Keratinocyte (primary cell): ENCODE measurements at places on chromosomes 6 and 20.

DNA sequence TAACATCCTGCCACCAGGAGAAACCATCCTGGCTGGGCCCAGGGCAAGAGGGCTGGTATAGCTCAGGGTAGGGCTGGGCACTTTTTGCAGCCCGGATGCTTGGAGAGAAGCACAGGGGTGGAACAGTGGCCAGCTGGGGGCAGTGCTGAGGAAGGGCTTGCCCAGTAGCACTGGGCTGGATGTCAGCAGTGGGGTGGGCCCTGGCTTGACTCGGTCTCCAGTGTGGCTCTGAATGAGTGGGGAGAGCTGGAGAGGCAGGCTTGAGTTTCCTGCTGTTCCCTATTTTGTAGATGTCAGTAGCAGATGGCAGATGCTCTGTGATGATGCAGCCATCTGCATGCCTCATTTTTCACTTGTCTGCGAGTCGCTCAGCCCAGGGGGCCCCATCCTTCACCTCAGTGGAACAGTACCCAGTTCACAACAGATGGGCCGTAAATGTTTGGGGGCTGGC, 56.3 kb upstream of the TULP1 start:
- no peak for DNase-seq

DNA sequence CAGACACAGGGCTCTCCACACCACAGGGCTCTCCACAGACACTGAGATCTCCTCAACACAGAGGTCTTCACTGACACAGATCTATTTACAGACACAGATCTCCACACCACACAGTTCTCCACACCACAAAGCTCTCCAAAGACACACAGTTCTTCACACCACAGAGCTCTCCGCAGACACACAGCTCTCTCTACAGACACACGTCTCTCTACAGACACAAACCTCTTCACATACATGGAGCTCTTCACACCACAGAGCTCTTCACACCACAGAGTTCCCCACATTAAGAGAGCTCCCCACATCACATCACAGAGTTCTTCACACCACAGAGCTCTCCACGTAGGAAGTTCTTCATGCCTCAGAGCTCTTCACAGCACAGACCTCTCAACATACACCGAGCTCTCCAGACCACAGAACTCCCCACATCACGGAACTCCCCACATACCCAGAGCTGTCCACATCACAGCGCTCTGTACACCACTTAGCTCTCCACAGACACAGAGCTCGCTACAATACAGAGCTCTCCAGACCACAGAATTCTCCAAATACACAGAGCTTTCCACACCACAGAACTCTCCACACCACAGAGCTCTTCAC, 53.9 kb downstream of the ERMARD start:
- no peak for DNase-seq

GRCh38 chr6:5054245-5054873, 30.8 kb upstream of the PPP1R3G start:
- DNase-seq = no peak

DNA sequence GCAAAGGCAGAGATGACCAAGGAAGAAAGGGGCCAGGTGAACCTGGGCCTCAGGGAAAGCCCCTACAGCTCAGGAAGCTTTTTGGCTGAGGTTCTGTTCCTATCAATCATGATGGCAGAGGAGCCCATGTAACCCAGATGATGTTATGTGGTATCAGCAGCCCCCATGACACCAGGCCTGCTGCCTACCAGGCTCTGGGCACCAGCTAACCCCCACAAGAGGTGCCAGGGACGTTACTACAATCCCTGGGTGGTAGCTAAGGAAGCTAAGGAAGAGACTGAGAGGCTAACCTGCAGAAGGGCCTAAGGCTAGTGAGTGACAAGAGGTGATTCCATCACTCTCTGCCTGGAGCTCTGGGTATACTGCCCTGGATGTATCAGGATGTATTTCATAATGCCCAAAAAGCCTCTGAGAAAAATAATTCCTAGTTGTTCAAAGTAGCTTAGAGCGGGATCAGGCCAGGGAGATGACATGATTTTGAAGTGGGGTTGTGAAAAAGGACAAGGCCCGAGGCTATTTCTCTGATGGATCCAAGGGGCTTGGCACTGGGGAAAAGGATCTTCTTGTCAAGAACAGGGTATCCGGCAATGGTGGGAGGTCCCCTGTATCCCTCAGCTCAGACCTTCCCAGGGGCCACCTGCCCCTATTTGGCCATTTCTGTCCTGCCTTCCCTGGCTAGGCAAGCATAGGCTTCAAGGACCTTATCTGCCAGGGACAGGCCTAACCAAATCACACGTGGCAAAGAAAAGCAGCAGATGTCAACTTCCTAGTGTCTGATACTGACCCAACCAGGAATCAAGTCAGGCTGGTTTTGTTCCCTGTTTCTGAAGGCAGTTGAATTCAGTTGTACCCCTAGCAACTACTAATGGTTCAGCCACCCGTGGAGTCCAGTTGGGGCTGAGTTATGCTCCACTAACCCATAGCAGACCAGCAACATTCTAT, 41.3 kb downstream of the PANK2 start:
- no peak for DNase-seq

DNA sequence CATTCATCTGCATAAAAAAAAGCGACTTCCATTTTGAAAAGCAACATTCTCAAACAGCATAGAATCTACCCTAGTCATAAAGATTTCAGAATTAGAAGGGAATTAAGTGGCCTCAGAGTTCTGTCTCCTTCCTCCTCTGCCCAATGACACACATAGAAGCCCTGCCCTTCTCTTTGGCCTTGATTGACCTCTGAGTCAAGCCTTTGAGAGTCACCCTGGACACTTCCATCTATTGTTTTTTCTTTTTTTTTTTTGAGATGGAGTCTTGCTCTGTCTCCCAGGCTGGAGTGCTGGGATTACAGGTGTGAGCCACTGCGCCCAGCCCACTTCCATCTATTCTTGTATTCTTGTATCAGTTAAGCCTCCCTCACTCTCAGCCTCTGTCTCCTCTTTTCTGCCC, 44.8 kb upstream of the CTNNBL1 start:
- no peak for DNase-seq

DNA sequence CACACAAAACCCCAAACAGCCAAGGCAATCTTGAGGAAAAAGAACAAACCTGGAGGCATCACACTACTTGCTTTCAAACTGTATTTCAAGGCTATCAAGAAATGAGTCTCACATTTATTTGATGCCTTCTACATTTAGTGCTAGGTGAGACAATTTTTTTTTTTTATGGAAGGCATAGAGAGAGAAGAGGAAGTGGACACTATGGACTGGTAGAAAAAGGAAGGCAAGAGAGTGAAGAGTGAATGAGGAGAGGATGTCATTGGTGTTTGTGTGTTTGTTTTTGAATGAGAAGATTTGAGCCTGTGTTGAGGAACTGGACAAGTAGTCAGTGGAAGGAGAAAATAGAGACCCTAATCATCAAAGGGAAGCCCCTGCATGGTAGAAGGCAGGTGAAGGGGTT, 182.0 kb upstream of the JAG1 start:
- no peak for DNase-seq

DNA sequence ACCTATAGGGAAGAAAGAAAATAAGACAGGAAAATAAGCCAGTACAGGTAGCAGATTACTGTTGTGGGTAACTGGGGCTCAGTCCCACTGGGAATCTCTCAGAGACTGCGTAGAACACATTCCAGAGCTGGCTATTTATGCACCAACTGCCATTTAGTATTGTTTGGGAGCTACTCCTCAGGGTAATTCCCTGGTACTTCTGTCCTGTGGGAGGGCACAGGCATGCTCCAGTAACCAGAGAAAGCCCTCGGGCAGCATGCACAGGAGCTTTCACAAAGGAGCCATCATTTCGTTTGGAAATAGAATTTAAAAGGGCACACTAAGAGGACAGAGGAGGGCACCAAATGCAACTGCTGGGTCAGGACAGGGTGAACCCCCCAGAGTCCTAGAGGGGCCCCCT, 148.0 kb upstream of the LRFN2 start:
- DNase-seq = no peak

DNA sequence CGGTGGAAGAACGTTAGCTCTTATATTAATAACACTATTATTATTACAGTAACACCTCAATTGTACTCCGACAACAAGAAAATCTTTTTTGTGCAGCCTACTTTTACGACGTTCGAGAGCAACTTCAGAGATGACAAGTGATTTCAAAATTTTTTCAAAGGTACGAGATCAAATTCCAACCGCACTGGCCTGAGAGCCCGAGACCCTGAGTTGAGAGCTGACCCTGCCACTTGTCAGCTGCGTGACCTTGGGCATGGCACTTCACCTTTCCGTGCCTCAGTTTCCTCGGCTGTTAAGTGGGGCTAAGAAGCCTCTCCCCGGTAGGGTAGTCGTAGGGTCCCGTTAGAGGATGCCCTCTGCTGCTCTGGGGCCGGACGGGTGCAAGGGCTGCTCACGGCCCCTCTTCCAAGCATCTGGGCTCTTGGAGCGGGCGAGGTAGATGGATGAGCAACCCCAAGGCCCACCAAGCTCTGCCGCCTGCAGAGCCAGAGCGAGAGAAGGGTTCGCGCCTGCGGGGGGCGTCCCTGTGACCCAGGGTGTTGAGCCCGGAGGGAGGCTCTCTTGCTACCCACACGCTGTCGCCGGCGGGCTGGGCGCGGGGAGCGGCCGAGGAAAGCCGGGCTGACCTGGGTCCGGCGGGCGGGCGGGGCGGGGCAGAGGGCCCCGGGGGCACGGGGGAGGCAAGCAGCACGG, 510 bp downstream of the NDRG3 start:
- DNase-seq = no peak

DNA sequence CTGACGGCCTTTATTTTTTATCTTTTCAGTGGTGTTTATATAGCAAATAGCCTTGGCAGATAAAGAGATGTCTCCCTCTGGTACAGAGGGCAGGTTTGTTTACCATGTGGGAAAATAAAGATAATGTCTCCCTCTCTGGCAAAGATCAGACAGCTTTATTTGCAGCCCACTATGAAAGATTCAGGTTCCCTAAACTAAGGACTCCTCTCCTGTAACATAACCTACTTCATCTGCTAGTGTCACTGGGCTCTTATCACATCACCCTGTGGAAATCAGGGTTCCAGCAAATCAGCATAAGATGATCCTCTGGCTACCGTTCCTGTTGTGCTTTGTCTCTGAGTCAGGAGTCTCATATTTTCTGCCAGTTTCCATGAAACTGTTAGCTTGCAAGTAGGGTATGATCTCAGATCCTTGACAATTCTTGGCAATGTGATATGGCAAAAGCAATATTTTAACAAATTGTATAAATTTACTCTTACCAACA, 3.1 kb downstream of the FBXL4 start:
- DNase-seq = no peak

GRCh38 chr6:53398247-53399026, 49.7 kb upstream of the ELOVL5 start:
- no peak for DNase-seq

DNA sequence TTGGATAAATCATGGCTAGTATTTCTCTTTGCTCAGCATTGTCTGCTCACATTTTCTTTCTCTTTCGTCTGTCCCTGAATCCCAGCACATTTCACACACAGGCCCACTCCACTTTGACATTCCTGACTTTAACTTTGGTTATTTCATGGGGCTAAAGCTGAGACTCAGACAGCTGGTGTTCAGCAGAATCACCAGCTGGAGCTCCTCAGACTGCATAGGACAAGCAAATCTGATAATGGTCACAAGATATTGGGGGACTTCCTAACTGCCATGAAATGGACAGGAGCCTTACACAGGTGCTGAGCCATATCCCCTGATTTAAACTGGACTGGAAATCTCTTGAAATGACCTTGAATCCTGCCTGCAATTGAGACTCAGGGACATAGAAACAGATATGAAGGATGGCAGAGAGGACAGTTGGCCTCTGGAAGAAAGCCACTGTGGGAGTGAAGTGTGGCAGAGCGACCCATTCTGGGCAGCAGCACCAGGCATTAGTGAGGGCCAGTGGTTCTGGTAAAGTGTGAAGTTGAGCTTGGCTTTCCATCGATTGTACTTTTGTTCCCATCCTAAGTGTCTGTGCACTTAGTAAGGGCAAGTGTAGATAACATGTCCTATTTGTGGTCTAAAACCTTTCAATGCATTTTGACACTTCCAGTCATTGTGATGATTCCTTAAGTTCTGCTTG, 10.0 kb upstream of the IFNGR1 start:
- DNase-seq = no peak

GRCh38 chr6:37663019-37663810, 34.5 kb downstream of the MDGA1 start:
- DNase-seq = no peak

DNA sequence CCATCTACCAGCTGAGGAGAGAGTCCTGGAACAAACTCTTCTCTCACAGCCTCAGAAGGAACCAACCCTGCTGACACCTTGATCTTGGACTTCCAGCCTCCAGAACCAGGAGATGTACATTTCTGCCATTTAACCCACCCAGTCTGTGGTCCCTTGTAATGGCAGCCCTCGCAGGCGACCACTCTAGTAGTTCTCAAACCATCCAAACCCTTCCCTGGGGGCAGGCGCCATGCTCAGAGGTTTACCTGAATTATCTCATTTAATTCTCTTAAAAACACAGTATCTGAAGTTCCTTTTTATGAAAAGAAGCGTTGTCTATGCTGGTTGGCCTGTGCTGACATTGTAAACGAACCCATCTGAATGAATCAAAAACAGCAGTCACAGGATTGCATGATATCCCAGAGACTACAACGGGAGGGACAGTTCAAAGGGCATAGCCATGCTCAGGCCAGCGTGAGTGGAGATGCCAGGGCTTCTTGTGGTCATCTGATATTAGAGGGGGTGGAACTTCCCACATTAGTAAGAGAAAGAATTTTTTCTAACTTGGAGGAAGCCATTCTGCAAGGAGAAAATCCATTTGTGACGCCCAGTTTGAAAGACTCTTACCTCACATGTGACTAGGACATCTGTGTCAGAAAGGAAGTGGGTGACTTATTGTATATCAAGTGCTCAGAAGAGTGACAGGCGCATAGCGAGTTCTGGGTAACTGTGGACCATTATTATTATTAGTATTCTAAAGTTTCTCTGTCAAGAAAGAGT, 17.2 kb upstream of the TAGAP start:
- DNase-seq = no peak
